ENCODE measurements at places on chromosomes 1 and 21.
A peak's percentile ranks its signal among the peaks of the same experiment; 100 is the strongest.

DNA sequence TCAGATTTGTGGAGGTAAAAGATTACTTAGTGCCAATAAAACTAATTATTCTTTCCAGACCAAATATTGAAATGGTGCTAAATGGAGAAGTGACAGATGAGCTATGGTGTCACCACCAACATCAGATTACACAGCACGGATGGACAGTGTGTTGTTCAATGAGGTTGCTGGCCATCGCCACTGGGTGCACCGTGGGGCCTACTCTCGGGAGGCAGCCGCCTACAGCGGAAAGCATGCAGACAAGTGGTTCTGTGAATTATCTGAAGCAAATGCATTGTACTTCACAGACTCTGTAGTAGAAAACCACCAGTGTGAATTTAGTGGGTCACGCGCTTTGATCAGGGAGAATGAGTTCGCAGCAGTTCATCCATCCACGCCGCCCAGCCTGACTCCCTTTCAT lies 42.3 kb downstream of the GNG4 start:
- DNase-seq = no peak

- DNase-seq = peak; percentile 94
Observed at GRCh38 chr1:9110669-9111356, 18.1 kb downstream of the GPR157 start.

DNA sequence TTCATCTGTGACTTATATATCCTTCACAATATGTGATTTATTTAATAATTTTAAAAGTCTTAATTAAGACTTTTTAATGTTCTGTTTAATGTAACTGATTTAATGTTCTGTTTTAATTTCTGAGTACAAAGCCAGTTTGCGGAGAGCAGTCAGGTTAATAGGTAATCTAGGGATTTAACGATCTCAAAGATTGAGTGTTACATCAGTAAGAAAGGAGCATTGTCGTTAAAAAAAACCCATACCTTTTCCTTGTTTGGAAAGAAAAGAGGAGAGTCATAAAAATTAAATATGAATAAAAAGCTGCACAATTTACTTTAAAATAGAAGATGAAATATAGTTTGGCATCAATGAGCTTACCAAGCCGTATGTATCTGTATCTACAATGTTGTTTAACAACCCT lies 621.4 kb downstream of the KIF26B start:
- no peak for DNase-seq

- DNase-seq = no peak
Observed at GRCh38 chr21:39667353-39667891, 54.7 kb downstream of the B3GALT5 start.

DNA sequence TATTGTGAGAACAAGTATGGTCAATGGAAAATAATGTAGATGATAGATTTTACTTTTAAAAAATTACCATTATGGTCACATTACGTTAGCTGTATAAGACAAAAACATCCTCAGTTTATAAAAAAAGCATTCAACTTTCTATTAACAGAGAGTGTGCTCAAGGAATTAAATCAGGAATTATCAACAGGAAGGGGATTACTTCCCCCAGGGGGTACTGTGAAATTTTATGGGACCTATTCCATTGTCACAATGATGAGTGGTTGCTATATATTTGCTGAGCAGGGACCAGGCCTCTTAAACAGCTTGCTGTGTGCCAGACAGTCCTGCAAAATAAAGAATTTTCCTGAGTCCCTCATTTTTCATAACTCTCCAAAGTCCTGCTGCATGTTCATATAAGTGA lies 21.2 kb downstream of the JAM2 start:
- DNase-seq = no peak

DNA sequence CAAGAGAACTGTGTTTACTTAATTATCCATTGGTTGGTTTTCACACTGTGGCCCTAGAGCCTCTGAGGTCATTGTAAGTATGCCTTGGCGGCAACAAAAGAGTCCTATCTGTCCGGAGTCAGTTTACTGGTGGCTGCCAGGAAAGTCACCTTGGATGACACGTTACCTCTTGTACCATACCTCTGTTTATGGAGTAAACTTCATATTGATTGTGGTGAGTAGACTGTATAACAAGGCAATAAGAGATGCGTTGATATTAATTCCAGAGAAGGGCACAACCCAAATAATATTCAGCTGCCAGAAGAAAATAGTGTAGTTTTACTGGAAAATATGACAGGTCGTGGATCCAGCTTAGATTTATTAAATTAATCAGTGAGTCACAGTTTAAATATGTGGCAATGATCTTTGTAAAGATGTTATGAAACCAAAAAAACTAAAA lies 20.4 kb upstream of the KIF14 start:
- DNase-seq = no peak

DNA sequence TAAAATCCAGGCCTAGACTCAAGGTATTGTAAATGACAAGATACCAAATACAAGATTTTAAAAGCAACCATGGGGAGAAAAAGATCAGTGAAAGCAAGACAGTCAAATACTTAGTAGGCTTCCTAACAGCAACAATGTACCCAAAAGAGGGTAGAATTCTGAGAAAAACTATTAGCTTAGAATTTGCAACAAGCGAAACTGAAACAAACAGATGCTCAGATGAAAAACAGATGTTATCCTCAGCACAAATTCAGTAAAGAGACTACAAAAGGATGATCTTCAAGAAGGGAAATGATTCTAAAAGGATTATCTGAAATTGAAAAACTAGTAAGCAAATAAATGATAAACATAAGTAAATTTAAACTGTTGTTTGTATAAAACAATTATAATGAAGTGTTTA lies 40.0 kb downstream of the PDC start:
- DNase-seq = no peak

- DNase-seq = no peak
Observed at GRCh38 chr1:206672844-206673758, 11.6 kb upstream of the MAPKAPK2 start.
